ENCODE measurements at places on chromosomes 7 and 10.
A peak's percentile ranks its signal among the peaks of the same experiment; 100 is the strongest.

DNA sequence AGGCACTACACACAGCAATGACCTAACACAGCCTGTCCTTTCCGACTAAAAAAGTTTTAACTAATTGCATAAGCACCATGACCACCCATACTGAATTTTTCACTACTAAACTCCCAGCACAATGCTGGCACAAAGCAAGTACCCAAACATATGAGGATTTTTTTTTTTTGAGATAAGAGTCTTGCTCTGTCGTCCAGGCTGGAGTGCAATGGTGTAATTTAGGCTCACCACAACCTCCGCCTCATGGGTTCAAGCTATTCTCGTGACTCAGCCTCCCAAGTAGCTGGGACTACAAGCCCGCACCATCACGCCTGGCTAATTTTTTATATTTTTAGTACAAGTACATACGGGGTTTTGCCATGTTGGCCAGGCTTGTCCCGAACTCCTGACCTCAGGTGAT, 5.1 kb downstream of the UBE2H start:
- DNase-seq, result no peak

- DNase-seq, result no peak
These were observed 8.2 kb downstream of the EMX2 start for GRCh38 chr10:117550599-117551329.

GRCh38 chr10:100338434-100339036, 8.5 kb upstream of the SCD start:
- DNase-seq, result peak; percentile 55

DNA sequence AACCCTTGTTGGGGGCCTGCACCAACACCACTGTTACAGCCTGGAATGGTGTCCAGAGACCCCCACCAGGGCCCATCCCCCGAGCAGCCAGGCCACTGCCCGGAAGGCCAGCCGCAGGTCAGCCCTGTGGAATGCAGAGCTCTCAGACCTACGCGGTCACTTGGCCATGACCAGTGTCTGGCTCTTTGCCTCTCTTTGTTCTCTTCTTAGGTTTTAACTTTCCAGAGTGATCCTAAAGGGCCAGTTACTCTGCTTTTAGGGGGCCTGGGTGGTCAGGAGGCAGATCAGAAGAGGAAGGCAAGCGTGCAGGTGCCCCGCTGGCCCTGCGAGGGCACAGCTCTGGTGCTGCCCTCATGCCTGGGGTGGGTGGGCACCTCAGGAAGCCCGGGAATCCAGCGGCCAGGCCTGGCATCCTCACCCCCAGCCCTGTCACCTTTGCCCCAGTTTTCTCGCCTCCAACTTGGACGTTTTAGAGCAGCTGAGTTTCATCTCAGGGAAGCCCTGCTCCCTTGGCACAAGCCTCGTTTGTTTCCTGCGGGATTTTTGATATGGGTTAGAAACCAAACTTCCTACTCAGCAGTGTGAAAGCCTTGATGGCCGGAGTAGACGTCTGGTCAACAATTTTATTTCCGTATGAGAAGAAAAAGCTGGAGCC, 62.5 kb upstream of the CHST15 start:
- DNase-seq, result no peak

GRCh38 chr7:34038816-34039470, 133.6 kb downstream of the BMPER start:
- no peak for DNase-seq

GRCh38 chr7:103524042-103524907, 78.3 kb upstream of the SLC26A5 start:
- DNase-seq, result no peak

Measured in T-helper 17 cell (primary cell).